NCI-H524 (cell line): ENCODE measurements at places on chromosomes 13 and 19.

- no peak for DNase-seq
Observed at GRCh38 chr13:40931719-40932118, 87.4 kb downstream of the ELF1 start.

DNA sequence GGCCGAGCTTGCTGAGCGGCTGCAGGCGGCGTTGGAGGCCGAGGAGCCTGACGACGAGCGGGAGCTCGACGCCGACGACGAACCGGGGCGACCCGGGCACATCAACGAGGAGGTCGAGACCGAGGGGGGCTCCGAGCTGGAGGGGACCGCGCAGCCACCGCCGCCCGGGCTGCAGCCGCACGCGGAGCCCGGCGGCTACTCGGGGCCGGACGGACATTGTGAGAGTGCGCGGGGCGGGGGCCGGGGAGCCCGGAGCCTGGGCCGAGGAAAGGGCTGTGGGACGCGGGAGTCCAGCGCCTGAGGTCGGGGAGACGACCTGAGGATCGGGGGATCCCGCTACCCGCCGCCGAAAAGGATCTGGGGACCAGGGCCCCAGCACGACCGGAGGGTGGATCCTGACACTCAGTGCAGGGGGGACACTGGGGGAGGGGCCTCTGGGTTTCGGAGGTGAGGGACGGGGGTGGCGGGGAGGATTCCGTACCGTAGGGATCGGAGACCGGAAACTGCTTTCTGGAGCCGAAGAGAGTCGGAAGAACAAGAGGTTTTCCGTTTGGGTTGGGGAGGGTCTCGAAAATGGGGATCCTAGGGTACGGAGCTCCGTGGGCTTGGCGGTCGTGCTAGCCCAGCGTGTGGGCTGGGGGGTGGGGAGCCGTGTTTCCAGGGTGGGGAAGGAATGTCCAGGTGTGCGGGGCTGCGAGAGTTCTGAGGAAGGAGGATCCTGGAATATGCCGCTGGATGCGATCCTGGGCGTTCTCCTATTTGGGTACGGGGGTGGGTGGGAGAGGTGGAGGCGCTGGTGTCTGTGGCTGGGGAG lies 616 bp downstream of the HNRNPUL1 start:
- peak; percentile 28 for DNase-seq

DNA sequence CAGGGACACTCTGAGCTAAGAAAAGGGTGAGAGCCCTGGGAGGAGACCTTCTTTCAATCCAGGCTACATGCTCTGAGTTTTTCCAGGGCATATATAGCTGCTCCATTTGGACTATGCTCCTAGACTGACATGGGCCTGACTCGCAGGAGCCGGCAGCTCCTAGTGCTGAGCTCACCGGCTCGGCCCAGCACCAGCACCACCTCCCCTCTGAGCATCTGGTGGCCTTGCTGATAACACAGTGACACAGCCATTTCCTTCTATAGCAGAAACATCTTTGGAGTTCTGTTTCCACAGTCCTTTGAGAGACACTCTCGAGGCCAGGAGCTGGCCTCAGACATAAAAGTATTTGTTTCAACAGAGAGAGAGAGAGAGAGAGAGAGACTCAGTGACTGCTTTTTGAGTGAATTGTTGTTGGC lies 184.9 kb downstream of the TM9SF2 start:
- no peak for DNase-seq

GRCh38 chr13:106350208-106350607 lies 185.3 kb downstream of the EFNB2 start:
- DNase-seq = no peak

DNA sequence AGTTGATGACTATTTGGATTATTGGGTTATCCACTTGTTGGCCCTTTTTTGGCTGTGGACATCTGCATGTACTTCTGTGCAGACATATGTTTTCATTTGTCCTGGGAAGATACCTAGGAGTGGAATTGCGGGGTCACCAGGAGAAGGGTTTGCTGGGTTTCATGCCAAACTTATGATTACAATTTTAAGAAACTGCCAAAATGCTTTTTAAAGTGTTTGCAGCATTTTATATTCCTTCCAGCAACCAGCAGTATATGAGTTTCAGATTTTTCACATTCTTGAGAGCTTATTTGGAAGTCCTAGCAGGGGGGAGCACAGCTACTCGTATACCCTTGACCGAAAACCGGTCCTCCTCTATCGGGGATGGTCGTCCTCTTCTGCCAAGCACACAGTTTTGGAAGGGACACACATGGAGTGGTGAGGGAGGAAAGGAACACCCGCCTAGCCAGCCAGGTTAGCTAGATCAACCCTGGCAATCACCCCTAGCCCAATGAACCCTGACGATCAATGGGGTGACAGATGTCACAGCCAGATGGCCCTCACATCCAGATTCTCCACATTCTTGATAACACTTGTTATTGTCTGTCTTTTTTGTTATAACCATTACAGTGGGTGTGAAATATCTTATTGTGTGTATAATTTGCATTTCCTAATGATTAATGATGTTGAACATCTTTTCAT lies 26.7 kb upstream of the RNF113B start:
- peak; percentile 61 for DNase-seq

- no peak for DNase-seq
Observed at GRCh38 chr19:55406091-55406825, 1.3 kb downstream of the UBE2S start.

DNA sequence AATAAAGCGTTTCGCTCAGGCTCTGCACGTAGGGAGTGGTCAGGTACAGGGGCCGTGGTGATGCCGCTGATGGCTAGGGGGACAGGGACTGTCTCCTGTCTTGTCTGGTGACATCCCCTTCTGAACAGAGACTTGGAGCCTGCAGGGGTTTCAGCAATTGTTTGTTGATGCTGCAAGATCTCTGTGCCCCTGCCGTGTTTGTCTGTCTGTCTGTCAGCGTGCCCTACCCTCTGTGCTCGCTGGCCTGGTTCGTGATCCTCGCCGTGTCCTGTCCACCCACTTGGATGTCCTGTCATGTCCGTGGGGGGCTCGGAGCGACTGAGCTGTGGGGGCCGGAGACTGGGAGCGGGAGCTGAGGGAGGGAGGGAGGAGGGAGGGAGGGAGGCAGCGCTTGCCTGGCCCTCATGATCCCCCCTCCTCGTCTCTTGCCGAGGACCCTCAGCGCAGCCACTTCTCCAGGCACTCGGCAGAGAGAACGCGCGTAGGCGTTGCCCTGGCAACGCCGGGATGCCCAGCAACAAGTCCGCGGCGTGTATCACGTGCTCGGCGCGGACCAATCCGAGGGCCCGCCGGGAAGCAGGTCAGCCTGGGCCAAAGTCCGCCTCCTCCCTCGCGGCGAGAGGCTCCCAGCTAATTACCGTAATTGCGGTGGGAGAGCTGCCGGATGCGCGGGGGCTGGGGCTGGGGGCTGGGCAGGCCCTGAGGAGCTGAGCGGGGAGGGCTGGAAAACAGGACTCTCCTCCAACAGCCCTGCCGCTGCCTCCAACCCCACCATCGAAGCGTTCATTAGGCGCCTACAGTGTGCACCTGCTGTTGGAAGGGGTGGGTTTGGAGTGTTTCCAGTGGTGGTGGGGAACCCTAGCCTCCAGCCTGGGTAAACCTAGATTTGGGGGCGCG lies 31.9 kb upstream of the FEM1A start:
- DNase-seq = peak; percentile 99

GRCh38 chr19:39131255-39131755 lies 5.7 kb downstream of the PAK4 start:
- DNase-seq = peak; percentile 74

GRCh38 chr19:19459707-19460251 lies 54.3 kb downstream of the GATAD2A start:
- DNase-seq = no peak

GRCh38 chr13:48110132-48110868 lies 15.4 kb upstream of the MED4 start:
- DNase-seq = no peak

- DNase-seq = no peak
Observed at GRCh38 chr13:93925990-93926389, 553.5 kb downstream of the DCT start.

GRCh38 chr19:5268801-5269200 lies 71.8 kb downstream of the PTPRS start:
- no peak for DNase-seq

DNA sequence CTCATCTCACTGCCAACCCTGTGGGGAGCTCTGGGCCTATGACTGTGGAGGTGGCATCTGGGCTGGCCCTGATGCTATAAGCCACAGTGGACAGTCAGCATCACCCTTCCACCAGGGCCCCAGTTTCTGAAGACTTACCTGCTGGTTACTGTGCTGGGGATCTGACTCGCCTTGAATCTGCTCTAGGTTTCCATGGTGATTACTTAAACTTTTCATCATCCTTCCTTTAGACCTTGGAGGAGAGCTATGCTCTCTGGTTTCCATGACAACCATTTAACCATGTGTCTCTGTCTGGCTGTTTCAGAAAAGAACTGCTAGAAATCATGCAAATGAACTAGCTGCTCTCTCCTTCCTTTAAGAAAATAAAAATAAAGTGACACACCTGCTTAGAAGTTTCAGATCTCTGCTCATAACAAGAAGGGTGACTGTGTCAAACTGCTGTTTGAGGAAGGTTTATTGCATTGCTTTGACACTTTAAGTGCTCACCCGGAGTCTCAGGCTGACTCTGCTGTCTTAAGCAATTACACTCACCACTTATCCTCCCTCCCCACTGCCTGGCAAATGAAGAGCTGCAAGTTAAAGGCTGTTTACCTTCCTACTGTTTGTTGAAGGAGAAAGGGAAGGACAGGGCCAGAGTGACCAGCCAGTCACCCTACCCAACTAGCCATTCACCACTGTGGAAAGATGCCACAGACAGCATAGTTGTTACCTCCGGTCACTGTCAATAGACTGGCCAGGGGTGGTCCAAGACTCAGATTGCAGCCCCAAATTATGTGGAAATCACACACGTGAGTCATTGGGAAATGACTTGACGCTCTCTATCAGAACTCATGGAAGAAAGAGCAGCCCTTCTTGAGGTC lies 87.6 kb downstream of the HSPH1 start:
- DNase-seq = peak; percentile 44

DNA sequence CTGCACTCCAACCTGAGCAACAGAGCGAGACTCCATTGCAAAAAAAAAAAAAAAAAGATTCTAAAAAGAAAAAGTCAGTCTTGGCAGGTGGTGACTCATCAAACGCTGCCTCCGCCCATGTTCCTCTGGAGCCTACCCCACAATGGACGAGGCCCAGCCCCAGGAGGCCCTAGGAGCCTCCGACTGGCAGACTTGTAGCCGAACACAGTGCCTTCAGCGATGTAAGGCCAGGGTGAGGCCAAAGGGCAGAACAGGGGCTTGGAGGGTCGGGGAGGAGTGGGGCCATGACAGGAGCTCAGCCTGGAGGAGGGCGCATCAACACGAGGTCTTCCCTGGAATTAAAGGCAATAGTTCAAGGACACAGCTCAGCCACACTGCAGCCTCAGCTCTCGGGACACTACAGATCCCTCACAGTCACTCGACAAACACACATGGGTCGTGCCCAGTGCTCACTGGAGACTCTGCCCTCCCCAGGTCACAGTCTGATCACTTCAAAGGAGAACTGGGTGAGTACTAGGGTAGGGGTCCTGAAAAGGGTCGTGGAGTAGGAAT lies 5.1 kb downstream of the USE1 start:
- DNase-seq = no peak

- DNase-seq = peak; percentile 25
Observed at GRCh38 chr19:49889687-49890348, 6.9 kb downstream of the IL4I1 start.

GRCh38 chr19:31804668-31805067 lies 455.4 kb upstream of the TSHZ3 start:
- no peak for DNase-seq

GRCh38 chr13:50914176-50914700 lies 4.6 kb downstream of the RNASEH2B start:
- DNase-seq = no peak

GRCh38 chr13:33208290-33209220 lies 77.0 kb downstream of the STARD13 start:
- DNase-seq = peak; percentile 13

DNA sequence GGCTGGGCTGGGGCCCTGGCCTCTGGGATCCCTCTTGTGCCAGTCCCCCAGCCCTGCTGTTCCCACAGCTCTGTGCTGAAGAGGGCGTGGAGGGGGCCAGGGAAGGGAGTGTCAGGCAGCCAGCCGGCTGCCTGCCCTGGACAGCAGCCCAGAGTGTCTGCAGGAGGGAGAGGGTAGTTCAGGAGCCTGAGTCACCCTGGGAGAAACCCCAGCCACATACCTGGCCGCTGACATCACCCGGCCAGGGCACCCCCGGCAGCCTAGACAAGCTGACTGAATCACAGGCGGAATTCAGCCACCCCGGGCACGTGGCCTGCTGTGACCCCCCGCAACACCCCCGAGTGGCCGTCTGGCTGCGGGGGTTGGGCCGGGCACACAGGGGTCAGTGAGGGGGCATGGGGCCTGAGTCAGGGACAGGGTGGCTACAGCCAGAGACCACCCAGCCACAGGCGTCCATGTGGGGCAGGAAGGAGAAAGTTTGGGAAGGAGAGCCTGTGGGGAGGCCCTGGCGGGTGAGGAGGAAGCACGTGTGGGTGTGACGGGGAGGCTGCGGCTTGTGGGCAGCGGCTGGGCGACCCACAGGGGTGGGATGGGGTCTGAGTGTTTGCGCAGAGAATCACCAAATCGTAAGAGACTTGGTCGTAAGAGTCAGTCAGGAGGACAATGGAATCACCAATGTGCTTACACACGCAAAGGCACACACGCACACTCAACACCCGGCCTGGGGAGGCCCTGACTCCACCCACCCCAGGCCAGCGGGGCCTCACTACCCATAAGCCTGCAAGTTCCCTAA lies 11.9 kb upstream of the FOSB start:
- DNase-seq = no peak

DNA sequence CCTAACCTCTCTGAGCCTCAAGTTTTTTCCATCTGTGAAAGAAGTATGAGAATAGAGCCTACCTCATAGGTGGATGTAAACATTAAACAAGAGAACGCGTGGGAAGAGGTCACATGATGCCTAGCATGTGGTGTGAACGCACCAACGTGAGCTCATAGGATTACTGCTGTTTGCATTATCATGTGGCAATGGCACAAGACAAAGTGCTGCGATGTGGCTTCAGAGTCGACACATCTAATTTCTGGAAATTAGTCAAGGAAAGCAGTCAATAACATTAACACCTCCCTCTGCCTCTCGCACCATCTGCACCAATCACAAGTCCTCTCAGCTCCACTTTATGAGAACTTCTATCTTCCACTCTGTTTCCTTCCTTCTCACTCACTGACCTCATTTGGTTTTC lies 489.7 kb downstream of the COG6 start:
- DNase-seq = no peak

- no peak for DNase-seq
Observed at GRCh38 chr19:2167896-2168618, 4.3 kb downstream of the DOT1L start.

- peak; percentile 88 for DNase-seq
Observed at GRCh38 chr13:26872525-26873385, 112.2 kb upstream of the GPR12 start.
